Effector CD4-positive, alpha-beta T cell (primary cell): ENCODE measurements at places on chromosomes 7 and 10.

GRCh38 chr10:81918766-81919165 lies 43.8 kb downstream of the NRG3 start:
- no peak for DNase-seq

GRCh38 chr10:128481152-128481840 lies 355.1 kb upstream of the MKI67 start:
- no peak for DNase-seq

DNA sequence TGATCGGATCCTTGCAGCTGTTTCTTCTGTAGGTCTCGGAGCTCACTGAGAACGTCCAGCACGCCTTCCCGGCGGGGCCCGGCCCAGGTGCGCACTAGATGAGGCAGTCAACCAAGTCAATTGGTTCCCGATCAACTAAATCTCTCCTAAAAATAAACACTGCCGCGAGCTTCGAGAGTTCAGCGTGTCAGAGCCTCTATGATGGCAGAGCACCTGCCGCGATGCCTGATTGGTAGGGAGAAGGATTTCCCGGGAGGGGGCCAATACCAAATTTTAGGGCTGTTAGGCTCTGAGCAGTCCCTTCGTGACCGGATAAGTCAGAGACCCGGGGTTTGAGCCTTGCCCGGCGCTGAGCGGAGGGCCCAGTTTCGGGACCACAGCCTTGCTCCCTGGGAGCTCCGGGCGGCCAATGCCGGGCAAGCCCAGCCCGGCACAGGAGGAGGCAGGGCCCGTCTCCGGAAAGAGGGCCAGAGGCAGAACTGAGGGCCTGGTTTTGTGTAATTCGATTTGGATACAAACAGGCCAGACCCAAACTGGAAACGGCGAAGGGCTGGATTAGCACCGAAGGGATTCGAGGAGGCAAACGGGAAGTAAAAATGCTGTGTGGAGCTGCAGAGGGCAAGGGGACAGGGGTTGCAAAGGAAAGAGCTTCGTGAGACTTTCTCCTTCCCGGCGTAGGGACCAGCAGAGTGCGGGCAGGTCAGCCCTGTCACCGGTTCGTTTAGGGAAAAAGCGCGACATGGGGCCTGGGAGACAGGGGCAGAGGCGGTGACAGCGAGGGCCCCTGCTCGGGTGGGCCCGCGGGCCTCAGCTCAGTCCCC lies 569 bp downstream of the SLC26A5 start:
- no peak for DNase-seq

- no peak for DNase-seq
Observed at GRCh38 chr10:73906524-73907447, 4.1 kb upstream of the PLAU start.

DNA sequence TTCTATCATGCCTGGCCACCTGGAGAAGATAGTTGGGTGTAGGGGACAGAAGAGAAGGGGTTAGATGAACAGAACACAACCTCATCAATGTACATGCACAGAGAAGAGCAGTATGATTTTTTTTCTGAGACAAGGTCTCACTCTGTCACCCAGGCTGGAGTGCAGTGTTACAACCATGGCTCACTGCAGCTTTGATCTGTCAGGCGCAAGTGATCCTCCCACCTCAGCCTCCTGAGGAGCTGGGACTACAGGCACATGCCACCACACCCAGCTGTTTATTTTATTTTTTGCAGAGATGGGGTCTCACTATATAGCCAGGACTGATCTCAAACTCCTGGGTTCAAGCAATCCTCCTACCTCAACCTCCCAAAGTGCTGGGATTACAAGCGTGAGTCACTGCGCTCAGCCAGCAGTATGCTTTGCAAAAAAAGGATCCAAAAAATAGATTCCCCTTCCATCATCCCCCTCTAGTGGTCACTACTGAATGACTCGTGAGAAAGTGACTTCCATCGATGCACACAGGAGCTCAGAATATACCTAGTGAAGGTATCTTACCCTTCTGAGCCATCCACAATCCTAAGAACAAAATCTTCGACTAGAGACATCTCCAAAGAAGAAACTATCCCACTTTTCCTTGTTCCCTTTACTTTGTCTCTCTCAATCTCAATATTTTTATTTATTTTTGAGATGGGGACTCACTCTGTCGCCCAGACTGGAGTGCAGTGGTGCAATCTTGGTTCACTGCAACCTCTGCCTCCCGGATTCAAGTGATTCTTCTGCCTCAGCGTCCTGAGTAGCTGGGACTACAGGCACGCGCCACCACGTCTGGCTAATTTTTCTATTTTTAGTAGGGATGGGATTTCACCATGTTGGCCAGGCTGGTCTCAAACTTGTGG lies 21.0 kb downstream of the ZCWPW1 start:
- DNase-seq = peak; percentile 29

- no peak for DNase-seq
Observed at GRCh38 chr7:135716677-135717238, 11.2 kb downstream of the SLC13A4 start.

DNA sequence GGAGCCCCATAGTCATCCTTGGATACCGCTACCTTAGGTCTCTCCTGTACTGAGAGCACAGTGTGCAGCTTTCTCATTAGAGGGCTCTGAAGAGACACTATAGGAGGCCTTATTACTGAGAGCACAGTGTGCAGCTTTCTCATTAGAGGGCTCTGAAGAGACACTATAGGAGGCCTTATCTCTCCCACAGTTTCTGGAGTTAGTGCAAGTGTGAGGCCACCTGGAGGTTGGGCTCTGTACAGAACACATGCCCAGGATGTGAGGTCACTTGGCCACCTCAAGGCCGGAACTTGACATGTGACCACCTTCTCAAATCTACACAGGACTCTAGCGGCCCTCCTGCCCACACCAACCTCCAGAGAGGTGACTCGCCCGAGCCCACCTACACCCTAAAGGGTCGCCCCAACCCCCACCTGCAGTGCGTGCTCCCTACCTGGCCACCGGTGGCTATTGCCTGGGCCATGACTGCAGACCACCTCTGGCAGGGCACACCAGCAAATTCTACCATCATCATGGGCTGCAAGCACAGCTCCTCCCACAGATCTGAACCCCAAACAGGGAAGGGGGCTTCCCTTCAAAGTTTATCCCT lies 24.6 kb downstream of the FRMPD2 start:
- DNase-seq = no peak
